NCI-H1048 (cell line): ENCODE measurements at places on chromosomes 2 and 18.

DNA sequence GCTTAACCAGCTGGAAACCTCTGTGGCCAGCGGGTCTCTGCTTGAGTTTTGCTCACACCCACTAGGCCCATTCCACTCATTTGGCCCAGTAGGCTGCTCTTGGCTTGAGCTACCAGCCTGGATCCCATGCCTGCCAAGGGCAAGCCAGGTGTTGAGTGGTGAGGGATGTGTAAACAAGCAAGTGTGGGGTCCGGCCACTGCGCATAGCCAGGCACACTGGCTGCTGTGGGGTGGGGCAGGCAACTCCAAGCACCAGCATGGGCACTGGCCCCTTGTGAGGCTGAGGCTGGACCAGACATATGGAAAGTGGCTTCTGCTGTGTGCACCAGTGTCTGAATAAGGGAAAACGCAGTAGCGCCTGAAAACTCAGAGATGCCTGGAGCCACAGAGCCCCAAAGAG is 732.7 kb downstream of the NR4A2 start:
- DNase-seq: no peak

DNA sequence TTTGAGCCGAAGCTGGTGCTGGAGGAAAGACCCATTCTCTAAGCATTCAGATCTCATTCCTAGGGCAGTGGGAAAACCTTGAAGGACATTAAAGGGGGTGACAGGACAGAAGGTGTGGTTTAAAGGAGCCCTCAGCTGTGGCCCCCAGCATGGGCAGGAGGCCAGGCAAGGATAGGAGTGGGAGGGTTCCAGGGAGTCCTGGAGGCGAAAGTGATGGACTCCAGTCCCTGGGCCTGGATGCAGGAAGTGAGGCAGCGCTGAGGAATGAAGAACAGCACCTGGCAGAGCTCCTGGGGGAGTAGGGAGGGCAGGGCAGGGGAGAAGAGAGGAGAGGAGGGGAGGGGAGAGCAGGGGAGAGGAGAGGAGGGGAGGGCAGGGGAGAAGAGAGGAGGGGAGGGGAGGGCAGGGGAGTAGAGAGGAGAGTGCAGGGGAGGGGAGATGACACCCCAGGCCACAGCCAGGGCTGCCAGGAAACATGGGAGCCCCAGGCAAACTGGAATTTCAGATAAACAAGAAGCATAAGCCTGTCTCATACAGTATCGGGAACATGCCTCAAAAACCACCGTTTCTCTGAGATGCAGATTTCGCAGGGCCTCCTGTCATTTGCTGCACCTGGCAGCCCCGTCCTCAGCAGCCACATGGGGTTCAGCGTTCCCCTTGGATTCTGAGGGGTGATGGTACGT is 5.7 kb downstream of the RAMP1 start:
- DNase-seq: no peak

DNA sequence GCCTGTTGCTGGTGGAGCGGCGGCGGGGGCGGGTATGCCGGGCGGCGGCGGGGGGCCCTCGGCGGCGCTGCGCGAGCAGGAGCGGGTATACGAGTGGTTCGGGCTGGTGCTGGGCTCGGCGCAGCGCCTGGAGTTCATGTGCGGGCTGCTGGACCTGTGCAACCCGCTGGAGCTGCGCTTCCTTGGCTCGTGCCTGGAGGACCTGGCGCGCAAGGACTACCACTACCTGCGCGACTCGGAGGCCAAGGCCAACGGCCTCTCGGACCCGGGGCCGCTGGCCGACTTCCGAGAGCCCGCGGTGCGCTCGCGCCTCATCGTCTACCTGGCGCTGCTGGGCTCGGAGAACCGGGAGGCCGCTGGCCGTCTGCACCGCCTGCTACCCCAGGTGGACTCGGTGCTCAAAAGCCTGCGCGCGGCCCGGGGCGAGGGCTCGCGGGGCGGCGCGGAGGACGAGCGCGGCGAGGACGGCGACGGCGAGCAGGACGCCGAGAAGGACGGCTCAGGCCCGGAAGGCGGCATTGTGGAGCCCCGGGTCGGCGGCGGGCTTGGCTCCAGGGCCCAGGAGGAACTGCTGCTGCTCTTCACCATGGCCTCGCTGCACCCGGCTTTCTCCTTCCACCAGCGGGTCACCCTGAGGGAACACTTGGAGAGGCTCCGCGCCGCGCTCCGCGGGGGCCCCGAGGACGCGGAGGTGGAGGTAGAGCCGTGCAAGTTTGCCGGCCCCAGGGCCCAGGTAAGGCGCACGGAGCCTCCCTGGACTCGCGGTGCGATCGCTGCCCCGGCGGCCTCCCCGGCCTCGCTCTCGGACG is 1.0 kb downstream of the ZCCHC2 start:
- no peak for DNase-seq

DNA sequence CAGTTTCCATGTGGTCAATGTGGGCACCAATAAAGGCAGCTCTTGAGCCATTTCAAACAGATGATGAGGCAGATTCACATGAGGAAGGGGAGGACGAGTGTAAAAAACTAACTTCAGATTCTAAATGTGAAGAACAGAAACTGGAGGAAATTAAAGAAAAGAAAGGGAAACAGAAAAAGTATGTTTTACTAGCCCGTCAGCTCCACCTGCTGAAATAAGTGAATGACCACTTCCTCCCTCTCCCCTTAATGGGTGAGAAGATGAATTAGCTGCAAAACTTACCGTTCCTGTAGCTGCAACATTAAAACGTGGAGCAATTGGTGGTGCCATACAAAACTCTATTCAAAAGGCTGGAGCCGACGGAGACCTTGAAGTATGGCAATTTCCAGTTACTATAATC is 203.5 kb downstream of the UXS1 start:
- DNase-seq: no peak

DNA sequence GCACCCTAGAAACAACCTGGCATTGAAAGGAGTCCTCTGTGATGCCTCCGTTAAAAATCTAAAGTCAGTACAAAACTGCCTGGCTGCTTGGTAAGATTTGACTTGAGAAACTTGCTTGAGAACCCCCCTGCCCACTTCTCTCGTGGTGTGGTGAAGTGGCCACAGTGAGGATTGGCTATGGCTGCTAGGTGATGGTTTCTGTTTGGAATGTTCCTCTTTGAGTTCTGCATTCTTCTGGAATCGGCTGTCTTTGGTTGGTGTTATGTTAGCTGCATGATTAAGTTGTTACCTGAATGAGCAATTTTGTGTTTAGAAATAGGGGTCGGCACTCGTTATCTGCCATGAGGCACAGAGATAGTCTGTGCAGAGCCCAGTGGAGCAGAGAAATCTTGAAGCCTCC is 21.7 kb upstream of the SAG start:
- no peak for DNase-seq

- no peak for DNase-seq
These were observed 52.0 kb downstream of the SLC4A5 start for GRCh38 chr2:74291218-74291544.

DNA sequence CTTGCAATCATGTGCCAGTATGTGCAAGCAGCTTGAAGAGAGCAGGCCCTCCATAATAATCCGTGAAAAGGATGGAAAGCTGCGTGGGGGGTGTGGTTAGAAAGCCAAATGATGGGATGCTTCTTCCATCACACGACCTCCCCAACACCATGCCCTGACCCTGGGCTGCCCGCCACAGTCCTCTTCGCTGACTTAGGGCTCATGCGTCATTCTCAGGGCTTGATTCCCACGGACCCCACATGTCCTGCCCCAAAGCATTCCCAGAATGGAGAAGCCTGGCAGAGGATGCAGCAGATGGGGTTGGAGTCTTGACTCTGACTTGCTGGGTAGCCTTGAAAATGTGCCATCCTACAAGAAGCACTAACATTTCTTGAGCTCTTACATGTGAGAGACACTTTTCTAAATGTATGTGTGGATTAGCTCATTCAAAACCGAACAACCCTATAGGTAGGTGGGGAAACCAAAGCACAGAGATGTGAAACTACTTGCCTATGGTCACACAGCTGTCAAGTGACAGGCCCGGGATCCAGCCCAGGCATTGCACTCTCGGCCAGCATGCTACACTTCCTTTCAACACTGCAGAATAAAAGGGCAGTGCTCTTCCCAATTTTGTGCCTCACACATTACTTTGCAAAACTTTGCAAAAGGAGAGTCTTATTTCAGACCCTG is 3.7 kb downstream of the TNS1 start:
- no peak for DNase-seq

GRCh38 chr2:46985512-46985911 is 69.9 kb upstream of the MCFD2 start:
- no peak for DNase-seq

- no peak for DNase-seq
These were observed 10.7 kb downstream of the LPIN1 start for GRCh38 chr2:11757101-11757500.

GRCh38 chr2:109376115-109376514 is 237.7 kb downstream of the SEPTIN10 start:
- no peak for DNase-seq

DNA sequence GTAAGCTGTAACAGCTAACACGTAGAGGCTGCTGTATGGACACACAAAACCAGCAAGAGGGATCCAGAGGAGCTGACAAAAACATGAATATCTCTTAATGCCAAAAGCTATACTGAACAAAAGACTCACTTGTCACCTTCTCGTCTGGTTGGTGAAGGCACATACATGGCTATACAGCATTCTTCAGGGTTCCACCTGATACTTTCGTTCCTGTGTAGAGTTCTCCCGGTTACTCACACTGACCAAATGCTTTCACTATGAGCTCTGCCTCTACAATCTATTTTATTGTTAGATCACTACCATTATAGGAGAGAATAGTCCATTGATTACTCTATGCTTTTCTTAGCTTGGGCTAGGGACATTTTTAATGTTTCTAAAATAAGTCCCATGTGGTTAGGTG is 193.1 kb downstream of the HNMT start:
- DNase-seq: no peak

GRCh38 chr2:117299451-117299850 is 515.0 kb upstream of the DDX18 start:
- DNase-seq: no peak

DNA sequence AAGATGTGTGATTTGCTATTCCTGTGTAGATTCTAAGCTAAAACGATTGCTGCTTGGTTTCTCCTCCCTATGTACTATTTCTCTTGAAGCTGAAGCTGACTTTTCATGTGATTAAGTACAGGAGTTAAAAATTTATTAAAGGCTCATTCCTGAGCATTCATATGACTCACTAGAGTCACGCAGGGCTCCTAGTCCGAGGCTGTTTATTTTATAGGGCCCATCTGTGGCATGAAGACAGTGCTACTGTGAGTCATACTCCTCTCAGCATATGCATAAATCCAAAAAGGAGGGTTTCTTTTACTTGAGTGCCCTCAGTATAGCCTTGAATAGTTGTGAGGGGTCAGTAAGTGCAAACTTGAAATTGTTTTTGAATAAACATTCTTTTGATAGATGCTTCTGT is 378.8 kb downstream of the PTPRM start:
- DNase-seq: no peak

GRCh38 chr2:56714400-56714799 is 530.6 kb downstream of the CCDC85A start:
- DNase-seq: no peak

- no peak for DNase-seq
These were observed 62.6 kb upstream of the HS6ST1 start for GRCh38 chr2:128380961-128381938.

- DNase-seq: no peak
These were observed 326.1 kb downstream of the RNF144A start for GRCh38 chr2:7243276-7243675.

DNA sequence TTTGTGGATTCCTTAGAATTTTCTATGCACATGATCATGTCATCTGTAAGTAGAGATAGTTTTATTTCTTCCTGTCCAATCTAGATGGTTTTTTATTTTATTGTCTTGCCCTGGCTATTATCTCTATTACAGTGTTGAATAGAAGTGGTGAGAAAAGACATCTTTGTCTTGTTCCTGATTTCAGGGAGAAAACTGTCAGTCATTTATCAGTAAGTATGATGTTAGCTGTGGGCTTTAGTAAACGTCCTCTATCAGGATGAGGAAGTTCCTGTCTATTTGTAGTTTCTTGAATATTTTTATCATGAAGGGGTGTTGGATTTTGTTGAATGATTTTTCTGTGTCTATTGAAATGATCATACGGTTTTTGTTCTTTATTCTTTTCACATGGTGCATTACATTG is 5.3 kb downstream of the PLEKHH2 start:
- no peak for DNase-seq

GRCh38 chr2:154554046-154554445 is 144.4 kb upstream of the KCNJ3 start:
- no peak for DNase-seq

- no peak for DNase-seq
These were observed 34.9 kb downstream of the MEX3C start for GRCh38 chr18:51162617-51163016.

DNA sequence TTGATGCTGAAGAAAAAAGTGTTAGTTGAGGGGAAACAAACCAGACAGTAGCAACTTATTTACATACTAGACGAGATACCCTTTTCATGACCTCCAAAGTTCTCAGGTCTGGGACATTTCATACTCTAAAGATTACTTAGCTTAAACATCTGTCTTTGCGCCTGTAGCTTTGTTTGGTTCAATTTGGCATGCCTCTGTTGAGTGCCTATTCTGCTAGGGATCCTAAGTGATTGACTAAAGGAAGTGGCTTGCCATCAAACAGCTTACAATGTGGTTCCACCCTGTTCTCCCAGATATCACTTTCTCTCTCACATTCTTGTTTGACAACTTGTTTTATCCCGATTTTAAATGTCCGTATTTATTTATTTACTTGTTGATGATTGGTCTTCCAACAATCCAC is 488.8 kb downstream of the PARD3B start:
- no peak for DNase-seq

- no peak for DNase-seq
These were observed 45.4 kb upstream of the SMIM21 start for GRCh38 chr18:75472906-75473305.

DNA sequence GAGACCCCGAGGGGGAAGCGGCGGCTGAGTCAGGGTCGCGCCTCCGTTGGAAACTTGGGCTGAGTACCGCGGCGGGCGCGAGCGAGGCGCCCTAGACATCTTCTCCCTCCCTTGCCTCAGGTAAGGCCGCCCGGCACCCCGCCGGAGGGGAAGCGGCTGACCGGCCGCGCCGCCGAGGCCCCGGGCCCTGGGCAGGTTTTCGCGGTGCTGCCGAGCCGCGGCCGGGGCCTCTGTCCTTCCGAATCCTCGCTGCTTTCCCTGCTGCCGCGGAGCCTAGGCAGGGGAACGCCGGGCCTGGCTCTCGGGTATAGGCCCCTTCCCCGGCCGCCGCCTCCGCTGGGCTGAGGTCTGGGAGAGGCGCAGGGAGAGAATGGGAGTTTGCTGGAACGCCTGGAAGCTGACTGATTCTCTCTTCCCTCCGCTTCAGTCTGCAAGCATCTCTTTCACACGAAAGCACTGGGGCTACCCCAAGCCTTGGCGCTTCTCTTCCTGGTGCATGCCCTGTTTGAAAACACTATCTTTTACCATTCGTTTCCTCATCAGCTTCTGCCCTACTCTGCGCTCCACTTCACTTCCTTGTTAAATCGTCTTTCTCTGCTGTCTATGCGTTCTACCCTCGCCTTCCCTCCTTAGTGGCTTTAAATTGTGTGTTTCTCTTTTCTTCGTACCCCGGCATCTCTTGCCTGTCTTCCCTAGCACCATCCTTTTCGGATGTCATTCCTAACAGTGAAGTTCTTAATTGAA is 652 bp downstream of the PPM1B start:
- no peak for DNase-seq

GRCh38 chr2:69786052-69786560 is 43.4 kb upstream of the GMCL1 start:
- DNase-seq: no peak

- no peak for DNase-seq
These were observed 193.1 kb upstream of the CXCR4 start for GRCh38 chr2:136310797-136311603.

GRCh38 chr2:2561346-2562095 is 230.4 kb upstream of the MYT1L start:
- DNase-seq: no peak
